Transverse colon (tissue), 4 donors: ENCODE measurements at places on chromosomes 5 and 9. TPM values are rescaled to one million over a fixed set of nuclear protein-coding genes. Genes with fewer than 3 reads are reported as not detected.

The SLC1A1 gene
- 33.7 TPM for total RNA-seq

The DCANP1 gene
- total RNA-seq, result 0.95 TPM

- no peak for DNase-seq
- no peak overlapping the region for H3K4me3 ChIP-seq
- no peak overlapping the region for H3K27ac ChIP-seq
- no peaks in the 10 kb centered on the region for H3K4me1 ChIP-seq
- H3K36me3 ChIP-seq, result no peaks in the 10 kb centered on the region
Measured at GRCh38 chr9:21429191-21429590, 11.0 kb upstream of the IFNA1 start.

- H3K4me1 ChIP-seq, result peaks cover 30% of the 10 kb centered on the region
- no peak for DNase-seq
- peak overlapping the region; percentile 64 for H3K27ac ChIP-seq
- H3K27me3 ChIP-seq, result no peaks in the 10 kb centered on the region
Measured at GRCh38 chr9:20570087-20570486, 52.2 kb downstream of the MLLT3 start.

GRCh38 chr9:135247227-135247930, 159.9 kb downstream of the OLFM1 start:
- H3K4me1 ChIP-seq, result no peaks in the 10 kb centered on the region
- peaks cover 11% of the 10 kb centered on the region for H3K27me3 ChIP-seq
- DNase-seq, result no peak
- no peak overlapping the region for H3K27ac ChIP-seq
- H3K4me3 ChIP-seq, result no peak overlapping the region

DNA sequence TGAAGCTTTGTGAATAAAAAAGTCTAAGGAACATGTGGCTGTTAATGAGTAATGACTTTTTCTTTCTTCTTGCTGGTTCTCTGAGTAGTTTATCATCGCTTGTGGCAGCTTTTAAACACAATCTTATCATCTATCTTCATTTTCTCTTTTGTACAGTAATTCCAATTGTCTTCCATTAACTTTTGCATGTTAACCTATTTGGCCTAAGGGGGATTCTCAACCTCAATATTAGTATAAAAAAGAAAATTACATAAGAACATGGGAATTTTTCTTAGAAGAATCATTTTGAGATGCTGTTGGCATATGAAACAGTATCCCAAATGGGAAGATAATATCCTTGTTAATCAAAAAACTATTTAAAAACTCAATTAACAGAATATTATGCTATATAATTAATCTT, 179.7 kb upstream of the GPR151 start:
- H3K36me3 ChIP-seq, result no peaks in the 10 kb centered on the region
- no peak for DNase-seq
- no peaks in the 10 kb centered on the region for H3K4me1 ChIP-seq
- H3K27me3 ChIP-seq, result no peaks in the 10 kb centered on the region
- no peak overlapping the region for H3K27ac ChIP-seq

The F12 gene
- 5.1 TPM for total RNA-seq

The AGXT2 gene
- total RNA-seq, result not detected

DNA sequence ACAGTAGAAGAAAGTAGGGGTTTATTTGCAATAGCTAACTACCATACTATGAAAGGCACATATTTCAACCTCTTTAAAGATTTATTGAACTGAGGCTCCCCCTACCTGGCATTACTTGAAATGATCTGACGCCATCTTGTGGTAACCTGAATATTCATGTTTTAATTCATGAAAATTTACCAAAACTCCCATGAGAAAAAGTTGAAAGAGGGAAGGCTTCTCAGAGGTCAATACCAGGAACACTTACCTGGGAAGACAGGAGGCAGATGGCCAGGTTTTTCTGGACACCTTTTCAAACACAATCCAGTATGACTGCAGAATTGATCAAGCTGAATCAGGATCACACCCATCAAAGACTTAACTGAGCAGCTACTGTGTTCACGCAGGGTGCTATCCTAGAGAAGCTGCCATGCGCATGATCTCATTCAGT, 9.4 kb downstream of the PRELID2 start:
- DNase-seq, result no peak
- H3K4me1 ChIP-seq, result peaks cover 5% of the 10 kb centered on the region
- H3K27me3 ChIP-seq, result no peaks in the 10 kb centered on the region
- H3K4me3 ChIP-seq, result no peak overlapping the region

GRCh38 chr9:19423163-19423562, 14.4 kb downstream of the ACER2 start:
- H3K27ac ChIP-seq, result no peak overlapping the region
- H3K4me1 ChIP-seq, result no peaks in the 10 kb centered on the region
- DNase-seq, result no peak
- H3K36me3 ChIP-seq, result no peaks in the 10 kb centered on the region
- H3K4me3 ChIP-seq, result no peak overlapping the region

The PAX5 gene
- total RNA-seq, result 3.7 TPM
